ENCODE measurements at places on chromosomes 5 and 9.

- DNase-seq = no peak
These were observed 8.3 kb downstream of the ZDHHC11B start for GRCh38 chr5:775961-776861.

GRCh38 chr5:164332349-164333196, 827.2 kb downstream of the MAT2B start:
- no peak for DNase-seq

GRCh38 chr9:127937388-127938297, at the start of gene DPM2:
Gene DPM2 (minus strand): TSS chr9:127937854. CDS start chr9:127937820, 34 bp downstream.
- peak; percentile 49 for DNase-seq

- no peak for DNase-seq
These were observed 2.5 kb downstream of the LHX6 start for GRCh38 chr9:122226142-122226757.

GRCh38 chr9:106697390-106697749, 165.6 kb upstream of the ZNF462 start:
- peak; percentile 16 for DNase-seq

GRCh38 chr5:150497274-150497988, 10.5 kb upstream of the NDST1 start:
- DNase-seq = no peak

DNA sequence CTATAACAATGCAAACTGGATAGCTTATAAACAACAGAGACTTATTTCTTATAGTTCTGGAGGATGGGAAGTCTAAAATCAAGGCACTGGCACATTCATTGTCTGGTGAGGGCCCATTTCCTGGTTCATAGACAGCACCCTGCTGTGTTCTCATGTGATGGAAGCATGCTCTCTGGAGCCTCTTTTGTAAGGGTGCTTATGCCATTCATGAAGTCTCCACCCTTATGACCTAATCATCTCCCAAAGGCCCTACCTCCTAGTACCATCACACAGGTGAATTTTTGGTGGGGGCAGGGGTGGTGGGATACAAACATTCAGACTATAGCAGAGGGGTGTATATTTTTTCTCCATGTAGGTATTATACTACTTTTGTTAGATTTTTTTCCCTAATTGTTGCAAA, 92.4 kb downstream of the UNC13B start:
- DNase-seq = no peak
